ENCODE measurements at places on chromosomes 1 and 21. TPM values are rescaled to one million over a fixed set of nuclear protein-coding genes. Genes with fewer than 3 reads are reported as not detected.

- H3K27ac ChIP-seq, result no peak overlapping the region
- no peak for DNase-seq
Observed at GRCh38 chr1:82225421-82226185, 424.9 kb downstream of the ADGRL2 start.

GRCh38 chr1:185917646-185918045, 183.5 kb downstream of the HMCN1 start:
- H3K4me3 ChIP-seq, result no peak overlapping the region
- peaks cover 14% of the 10 kb centered on the region for H3K4me1 ChIP-seq
- peaks cover 4% of the 10 kb centered on the region for H3K27me3 ChIP-seq
- H3K36me3 ChIP-seq, result no peaks in the 10 kb centered on the region

- no peak overlapping the region for H3K4me3 ChIP-seq
- H3K27me3 ChIP-seq, result peaks cover 1% of the 10 kb centered on the region
- no peak overlapping the region for H3K27ac ChIP-seq
- H3K36me3 ChIP-seq, result no peaks in the 10 kb centered on the region
- H3K4me1 ChIP-seq, result no peaks in the 10 kb centered on the region
Observed at GRCh38 chr1:175877939-175878737, 134.7 kb upstream of the TNR start.

- peaks cover 9% of the 10 kb centered on the region for H3K4me1 ChIP-seq
- H3K27me3 ChIP-seq, result peaks cover 18% of the 10 kb centered on the region
- no peak overlapping the region for H3K27ac ChIP-seq
- no peak for DNase-seq
- H3K4me3 ChIP-seq, result no peak overlapping the region
Observed at GRCh38 chr1:43288785-43289706, 3.7 kb upstream of the C1orf210 start.

GRCh38 chr1:25247829-25248754, 838 bp upstream of the RSRP1 start:
- peaks cover 42% of the 10 kb centered on the region for H3K36me3 ChIP-seq
- H3K27me3 ChIP-seq, result peaks cover 14% of the 10 kb centered on the region
- H3K4me1 ChIP-seq, result peaks cover 44% of the 10 kb centered on the region

GPX7 gene
- 18.8 TPM for total RNA-seq

RSPO1 gene
- total RNA-seq, result not detected

NBL1 gene
- total RNA-seq, result 184 TPM

TSSK3 gene
- 0.68 TPM for total RNA-seq

APCS gene
- not detected for total RNA-seq

ATP6V1G3 gene
- 0.36 TPM for total RNA-seq

Data from HFFc6 (cell line).